T-helper 2 cell treated with Interferon-gamma antibody and Interleukin-4, amounts not matched to agents 5 μg/mL and 100 μg/mL, for 36 hours (primary cell): ENCODE measurements at places on chromosomes 6 and 20.

DNA sequence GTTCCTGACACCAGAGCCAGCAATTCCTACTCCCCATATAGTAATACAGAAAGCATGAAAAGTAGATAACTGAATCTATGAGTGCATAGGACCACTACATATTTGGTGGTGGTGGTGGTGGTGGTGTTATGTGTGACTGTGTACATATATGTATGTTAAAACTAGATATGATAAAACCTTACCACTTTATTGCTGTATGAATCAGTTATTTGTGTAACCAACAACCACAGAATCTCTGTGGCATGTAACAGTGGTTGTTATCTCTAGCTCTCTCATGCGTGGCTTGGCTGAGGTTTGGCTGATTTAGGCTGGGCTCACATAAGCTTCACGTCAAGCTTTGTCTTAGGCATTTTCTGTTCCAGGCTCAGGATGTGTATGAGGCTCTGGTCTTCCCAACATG lies 55.7 kb downstream of the PLCB1 start:
- DNase-seq = no peak

DNA sequence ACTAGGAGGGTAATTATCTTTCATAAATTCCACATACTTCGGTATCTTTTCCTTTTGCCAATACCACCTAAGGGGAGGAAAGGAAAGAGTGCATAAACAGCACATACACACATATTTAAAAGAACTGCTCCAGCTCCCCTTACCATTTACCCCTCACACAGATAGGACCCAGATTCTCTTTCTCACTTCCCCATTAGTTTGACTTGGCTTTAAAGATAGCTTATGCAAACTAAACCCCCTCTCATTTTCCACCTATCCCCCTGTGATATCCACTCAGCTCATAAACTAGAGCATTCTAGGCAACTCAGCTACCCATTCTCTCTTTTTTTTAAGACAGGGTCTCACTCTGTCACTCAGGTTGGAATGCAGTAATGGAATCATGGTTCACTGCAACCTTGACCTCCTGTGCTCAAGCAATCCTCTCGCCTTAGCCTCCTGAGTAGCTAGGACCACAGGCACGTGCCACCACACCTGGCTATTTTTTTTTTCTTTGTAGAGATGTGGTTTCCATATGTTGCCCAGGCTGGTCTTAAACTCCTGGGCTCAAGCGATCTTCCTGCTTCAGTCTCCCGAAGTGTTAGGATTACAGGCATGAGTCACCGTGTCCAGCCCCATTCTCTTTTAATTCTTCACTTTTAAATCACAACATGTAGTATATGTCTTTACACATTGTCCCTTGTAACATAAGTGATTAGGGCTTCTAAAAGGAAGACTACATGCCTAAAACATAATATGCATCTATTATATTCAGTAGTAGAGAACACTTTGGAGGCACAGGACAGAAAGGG lies 4.0 kb downstream of the FUCA2 start:
- DNase-seq = no peak

DNA sequence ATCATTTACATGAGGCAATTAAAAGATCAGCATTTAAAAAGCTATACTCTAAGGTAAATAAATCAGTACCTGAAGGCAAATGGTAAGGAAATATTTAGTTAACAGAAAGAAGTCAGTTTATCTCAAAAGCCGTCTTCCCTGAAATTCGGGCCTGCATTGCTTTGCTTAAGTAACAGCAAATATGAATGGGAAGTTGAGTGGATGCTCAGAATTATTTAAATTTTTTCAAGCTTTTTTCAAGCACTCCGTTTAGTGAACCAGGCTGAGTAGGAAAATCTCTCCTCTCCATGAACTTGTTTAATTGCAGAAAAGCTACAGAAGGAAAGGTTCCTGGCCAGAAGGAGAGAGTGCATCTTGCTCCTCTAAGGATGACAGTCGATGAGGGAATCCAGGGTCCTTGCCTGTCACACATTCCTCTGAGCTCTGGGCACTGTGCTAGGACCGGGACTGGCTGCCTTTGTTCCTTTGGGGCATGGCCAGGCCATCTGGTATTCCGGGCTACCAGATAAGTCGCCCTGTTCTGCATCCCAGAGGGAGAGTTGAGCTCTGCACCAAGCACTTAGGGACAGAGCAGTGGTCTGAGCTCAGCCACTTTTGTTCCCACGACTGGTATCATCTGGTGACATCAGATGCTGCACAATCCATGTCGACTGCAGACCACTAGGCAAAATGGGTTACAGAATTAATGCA lies 77.6 kb downstream of the RIN2 start:
- no peak for DNase-seq

DNA sequence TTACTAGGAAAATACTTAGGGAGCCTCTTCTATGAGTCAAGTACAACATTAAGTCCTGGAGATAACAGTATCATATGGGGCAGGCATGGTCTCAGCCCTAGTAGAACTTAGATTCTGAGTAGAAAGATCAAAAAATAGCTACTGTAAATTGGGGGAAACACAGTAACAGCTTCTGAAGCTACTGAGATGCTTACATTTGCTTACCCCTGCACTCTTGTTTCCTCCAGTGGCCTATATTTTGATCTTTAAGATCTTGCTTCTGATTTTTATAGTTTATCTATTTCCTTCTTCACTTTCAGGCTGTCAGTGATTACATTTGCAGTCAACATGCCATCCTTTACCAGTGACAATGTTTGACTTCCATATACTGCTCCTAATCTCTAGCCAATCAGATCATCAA lies 35.3 kb downstream of the HIVEP2 start:
- no peak for DNase-seq

DNA sequence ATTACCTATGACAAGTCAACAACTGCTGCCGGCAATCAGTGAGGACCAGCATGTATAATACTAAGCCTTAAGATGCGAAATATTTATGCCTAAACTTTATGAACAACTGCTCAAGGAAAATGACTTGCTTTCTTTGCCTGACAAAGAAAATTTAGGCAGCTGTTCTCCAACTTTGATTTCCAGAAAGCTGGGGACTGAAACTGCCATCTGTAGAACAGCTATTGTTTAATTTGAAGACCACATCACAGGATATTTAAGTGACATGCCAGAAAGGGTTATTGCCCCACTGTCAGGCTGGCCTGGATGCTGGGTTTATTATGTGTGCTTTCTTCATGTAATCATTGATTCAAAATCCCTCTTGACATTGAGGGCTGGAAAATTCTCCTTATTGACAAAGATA lies 153.9 kb upstream of the ENPP5 start:
- DNase-seq = no peak

DNA sequence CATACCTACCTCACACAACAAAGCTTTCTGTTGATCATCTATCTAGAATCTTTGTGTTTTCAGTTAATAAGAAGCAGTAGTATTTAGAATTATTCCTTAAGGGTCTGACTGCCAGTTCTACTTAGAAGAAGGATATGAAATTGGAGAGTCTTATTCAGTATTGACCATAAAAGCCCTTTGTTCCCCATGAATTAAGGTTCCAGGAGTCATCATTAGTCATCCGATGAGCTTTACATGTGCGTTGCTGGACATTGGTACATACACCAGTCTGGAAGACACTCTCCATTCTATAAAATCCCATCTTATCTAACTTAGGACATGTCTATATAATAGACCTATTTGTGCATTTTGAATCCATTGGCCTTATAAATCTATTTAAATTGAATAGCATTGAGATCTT lies 34.4 kb upstream of the RNF217 start:
- no peak for DNase-seq

DNA sequence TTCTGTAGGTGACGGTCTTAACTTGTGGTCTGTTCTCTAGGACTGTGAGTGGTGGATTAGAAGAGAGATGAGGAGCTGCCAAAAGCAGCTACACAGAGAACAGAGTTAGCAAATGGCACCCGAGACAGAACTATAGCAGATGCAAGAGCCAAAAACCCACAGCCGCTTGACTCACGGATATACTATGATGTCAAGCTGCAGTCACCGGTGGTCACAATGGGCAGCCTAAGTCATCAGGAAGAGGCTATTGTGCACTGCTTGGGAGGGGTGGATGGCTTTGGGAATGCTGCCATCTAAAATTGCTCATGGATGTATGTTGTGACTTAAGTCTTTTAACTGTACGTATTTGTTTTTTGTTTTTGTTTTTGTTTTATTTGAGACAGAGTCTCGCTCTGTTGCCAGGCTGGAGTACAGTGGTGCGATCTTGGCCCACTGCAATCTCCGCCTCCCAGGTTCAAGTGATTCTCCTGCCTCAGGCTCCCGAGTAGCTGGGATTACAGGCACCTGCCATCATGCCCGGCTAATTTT lies at the start of gene GTSF1L:
Gene GTSF1L, minus strand, starts transcription at position 192 of the 528 bp plus-strand sequence. CDS start 308 bp downstream, outside the sequence.
- DNase-seq = no peak

GRCh38 chr20:53794529-53795115 lies 201.0 kb upstream of the ZNF217 start:
- DNase-seq = no peak

- no peak for DNase-seq
Measured at GRCh38 chr20:52275181-52275691, 83.7 kb upstream of the ZFP64 start.

- no peak for DNase-seq
Measured at GRCh38 chr20:34938466-34939163, 17.0 kb downstream of the GSS start.

- DNase-seq = no peak
Measured at GRCh38 chr6:53737746-53738145, 57.1 kb upstream of the LRRC1 start.

DNA sequence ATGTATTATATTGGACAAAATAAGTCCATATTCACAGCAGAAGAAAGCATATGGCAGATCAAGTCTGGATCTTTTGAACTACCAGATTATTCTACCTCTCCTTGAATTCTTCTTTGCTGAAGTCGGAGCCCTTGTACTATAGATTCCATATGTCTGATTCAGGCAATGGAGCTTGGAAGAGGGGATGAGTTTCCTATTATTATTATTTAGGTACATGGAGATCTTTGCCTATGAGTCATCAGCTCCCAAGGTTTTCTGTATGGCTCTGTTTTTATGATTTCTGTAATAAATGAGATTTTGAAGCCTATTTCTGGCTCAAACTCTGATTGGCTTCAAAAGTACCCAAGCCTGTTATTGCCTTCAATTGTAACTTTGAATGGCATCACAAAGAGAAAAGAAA lies 72.0 kb downstream of the OPRM1 start:
- no peak for DNase-seq

GRCh38 chr20:60729135-60729900 lies 522.7 kb upstream of the CDH4 start:
- no peak for DNase-seq

GRCh38 chr6:42013134-42013516 lies 37.2 kb upstream of the TAF8 start:
- no peak for DNase-seq

GRCh38 chr6:142953373-142954273 lies 8.6 kb upstream of the HIVEP2 start:
- DNase-seq = no peak

- DNase-seq = no peak
Measured at GRCh38 chr6:82741996-82742385, 323.6 kb downstream of the UBE3D start.

- DNase-seq = no peak
Measured at GRCh38 chr6:117448011-117448410, 22.3 kb upstream of the ROS1 start.

- no peak for DNase-seq
Measured at GRCh38 chr6:26311012-26311384, 54.0 kb upstream of the BTN3A2 start.

- peak; percentile 35 for DNase-seq
Measured at GRCh38 chr6:106149472-106150069, 63.4 kb downstream of the PRDM1 start.

GRCh38 chr6:138592749-138593123 lies 93.4 kb upstream of the NHSL1 start:
- DNase-seq = no peak

GRCh38 chr6:35647400-35647799 lies 41.3 kb downstream of the FKBP5 start:
- DNase-seq = no peak

DNA sequence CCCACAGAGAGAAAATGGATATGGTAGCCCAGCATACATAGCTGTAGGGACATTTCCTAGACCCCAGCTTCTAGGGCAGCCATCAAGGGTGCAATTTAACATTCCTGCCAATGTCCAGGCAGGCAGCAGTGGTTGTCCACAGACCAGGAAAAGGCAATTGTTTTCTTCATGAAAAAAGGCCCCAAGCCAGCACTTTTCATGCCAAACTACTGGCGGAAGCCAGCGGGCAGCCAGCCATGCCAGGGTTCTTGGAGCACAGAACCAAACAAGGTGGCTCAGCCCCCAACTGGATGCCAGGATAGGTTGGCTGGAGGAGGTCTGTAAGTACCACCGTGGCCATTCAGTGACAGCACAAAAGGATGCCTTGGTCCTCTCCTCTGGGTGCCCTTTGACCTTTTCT lies 94.6 kb downstream of the BANF2 start:
- no peak for DNase-seq

- no peak for DNase-seq
Measured at GRCh38 chr20:4230651-4231050, 215.3 kb upstream of the RNF24 start.

GRCh38 chr20:45857882-45858216 lies 435 bp downstream of the ZSWIM3 start:
- no peak for DNase-seq

DNA sequence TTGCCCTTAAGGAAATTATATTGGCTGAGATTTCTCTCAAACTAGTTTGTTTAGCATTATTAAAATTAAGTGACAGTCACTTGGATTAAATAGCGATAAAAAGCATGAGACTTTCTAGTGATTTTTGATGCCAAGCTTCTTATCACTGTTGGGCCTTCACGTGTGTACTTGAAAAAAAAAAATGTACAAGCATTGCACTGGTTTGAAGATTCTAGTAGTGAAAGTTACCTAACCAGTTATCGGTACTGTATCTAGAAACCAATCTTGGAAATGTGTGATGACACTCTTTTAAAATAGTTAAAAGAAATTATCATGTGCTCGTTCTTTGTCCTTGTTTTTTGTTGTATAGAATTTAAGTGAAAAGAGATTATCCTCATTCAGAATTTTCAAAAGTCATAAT lies 102.1 kb downstream of the SCAF8 start:
- no peak for DNase-seq

DNA sequence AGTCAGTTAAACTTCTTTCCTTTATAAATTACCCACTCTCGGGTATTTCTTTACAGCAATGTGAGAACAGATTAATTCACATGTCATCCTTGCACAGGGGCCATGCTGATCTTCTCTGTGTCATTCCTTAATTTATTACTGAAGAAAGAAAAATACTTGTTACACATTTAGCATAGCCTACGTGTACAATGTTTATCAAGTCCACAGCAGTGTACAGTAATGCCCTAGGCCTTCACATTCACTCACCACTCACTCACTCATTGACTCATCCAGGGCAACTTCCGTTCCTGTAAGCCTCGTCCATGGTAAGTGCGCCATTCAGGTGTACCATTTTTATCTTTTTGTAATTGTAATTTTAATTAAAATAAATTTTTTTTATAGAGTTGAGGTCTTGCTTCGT lies 73.6 kb downstream of the RSPH3 start:
- no peak for DNase-seq

DNA sequence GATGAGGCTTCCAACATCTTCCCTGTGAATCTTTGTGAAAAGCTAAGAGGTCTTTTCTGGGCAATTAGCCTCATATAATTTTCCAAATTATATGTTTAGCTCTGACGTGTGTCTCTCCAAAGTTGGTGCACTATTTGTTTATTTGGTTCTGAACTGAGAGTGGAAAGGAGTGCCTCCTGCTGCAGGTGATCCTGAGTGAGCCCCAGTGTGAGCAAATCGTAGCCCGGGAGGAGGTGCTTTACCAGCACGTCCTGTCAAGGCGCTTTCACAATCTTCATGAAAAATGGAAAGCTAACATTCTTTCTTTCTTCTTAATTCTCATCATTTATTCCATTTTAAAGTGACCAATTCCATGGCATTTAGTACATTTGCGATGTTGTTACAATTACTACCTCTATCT lies 231.9 kb downstream of the BMP2 start:
- no peak for DNase-seq
